ENCODE measurements at places on chromosomes 6 and 20.
A peak's percentile ranks its signal among the peaks of the same experiment; 100 is the strongest.

GRCh38 chr20:57877131-57877824 is 167.5 kb upstream of the PMEPA1 start:
- DNase-seq = no peak

DNA sequence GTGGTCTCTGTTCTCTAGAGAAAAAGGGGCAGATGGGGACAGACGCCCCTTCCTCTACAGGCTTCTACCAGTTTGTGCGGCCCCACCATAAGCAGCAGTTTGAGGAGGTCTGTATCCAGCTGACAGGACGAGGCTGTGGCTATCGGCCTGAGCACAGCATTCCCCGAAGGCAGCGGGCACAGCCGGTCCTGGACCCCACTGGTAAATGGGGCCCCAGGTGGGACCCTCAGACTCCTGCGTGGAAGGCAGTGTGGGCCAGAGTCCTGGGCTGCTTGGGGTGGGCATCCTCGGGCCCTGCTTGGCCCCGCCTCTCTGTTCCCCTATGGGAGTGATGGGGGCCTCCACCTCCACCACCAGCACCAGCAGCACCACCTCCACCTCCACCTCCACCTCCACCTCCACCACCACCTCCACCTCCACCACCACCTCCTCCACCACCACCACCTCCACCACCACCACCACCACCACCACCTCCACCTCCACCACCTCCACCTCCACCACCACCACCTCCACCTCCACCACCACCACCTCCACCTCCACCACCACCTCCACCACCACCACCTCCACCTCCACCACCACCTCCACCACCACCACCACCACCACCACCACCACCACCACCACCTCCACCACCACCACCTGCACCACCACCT is 3.2 kb upstream of the TNFRSF6B start:
- no peak for DNase-seq

DNA sequence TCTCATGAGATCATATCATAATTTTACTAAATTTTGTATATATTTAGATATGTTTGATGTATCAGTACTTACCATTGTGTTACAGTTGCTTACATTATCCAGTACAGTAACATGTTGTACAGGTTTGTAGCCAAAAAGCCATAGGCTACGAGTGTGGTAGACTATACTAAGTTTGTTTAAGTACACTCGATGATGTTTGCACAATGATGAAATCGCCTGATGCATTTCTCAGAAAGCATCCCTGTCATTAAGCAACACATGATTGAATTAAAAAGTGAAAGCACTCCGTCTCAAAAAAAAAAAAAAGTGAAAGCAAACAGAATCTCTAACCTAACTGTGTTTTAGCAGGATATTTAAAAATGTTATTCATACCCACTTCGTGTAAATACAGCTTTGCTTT is 104.9 kb upstream of the TFAP2D start:
- no peak for DNase-seq

DNA sequence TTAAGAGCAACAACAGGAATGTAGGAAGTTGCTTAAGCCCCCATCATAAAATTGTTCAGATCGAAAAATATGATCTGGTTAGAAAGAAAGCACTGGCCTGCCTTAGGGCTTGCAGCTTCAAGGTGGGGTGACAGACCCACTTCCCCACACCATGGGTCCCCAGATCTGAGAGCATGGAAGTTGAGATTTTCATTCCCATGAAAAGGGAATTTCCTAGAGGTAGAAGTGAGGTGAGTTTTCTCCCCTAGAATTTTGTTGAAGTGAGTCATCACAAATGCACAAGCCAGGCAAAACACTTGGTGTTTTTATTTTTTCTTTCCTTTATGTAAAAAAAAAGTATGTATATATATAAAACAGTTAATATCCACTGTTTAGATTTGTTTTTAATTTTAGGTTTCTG is 213.6 kb upstream of the SUPT3H start:
- DNase-seq = no peak

GRCh38 chr6:27096834-27097511 is 150.5 kb upstream of the PRSS16 start:
- peak; percentile 31 for DNase-seq

DNA sequence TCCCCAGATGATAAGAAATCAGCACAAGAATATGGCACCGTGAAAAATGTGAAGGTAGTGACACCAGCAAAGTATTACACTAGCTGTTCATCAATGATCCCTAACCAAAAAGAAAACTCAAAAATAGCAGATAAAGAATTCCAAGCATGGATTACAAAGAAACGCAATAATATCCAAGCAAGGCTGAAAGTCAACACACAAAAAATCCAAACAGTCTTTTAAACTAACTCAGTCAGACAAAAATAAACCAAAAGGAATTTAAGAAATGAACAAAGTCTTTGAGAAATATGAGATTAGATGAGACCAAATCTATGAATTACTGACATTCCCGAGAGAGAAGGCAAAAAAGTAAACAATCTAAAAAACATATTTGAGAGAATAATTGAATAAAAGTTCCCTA is 976.1 kb upstream of the MAP3K7 start:
- no peak for DNase-seq

GRCh38 chr20:50913690-50914375 is 17.4 kb downstream of the ADNP start:
- no peak for DNase-seq

- DNase-seq = no peak
Measured at GRCh38 chr20:62516338-62516737, 40.5 kb upstream of the GATA5 start.

DNA sequence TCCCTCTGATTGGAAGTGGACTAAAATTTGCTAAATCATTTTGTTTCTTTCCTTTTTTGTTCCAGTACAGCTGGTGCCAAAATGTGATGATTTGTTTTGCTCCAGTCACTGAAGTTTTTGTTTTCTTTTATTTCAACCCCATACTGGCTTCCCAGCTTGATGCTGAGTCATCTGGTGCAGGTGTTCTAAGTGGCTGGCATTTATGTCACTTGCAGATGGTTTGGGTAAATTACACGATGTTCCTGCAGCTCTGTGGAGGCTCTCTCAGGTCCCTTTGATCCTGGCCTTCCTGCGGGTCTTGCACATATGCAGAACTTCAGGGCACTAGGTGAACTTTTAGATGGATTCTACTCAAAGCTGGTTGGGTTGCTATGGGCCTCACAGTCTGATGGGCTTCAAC is 577.7 kb downstream of the HAO1 start:
- DNase-seq = no peak

DNA sequence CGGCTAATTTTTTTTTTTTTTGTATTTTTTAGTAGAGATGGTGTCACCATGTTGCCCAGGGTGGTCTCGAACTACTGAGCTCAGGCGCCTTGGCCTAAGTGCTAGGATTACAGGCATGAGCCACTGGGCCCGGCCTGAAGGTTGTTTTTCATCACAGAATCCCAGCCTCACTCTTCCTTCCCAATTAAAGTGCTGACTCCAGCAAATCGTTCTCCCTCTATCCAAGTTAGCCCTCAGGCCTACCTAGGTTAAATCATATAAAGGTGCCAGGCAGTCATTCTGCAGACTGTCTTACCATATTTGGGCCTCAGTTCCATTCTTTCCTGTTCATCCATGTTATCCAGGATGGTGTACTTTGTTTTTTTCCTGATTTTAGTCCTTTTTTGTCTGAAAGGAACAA is 56.4 kb downstream of the ALDH5A1 start:
- no peak for DNase-seq

DNA sequence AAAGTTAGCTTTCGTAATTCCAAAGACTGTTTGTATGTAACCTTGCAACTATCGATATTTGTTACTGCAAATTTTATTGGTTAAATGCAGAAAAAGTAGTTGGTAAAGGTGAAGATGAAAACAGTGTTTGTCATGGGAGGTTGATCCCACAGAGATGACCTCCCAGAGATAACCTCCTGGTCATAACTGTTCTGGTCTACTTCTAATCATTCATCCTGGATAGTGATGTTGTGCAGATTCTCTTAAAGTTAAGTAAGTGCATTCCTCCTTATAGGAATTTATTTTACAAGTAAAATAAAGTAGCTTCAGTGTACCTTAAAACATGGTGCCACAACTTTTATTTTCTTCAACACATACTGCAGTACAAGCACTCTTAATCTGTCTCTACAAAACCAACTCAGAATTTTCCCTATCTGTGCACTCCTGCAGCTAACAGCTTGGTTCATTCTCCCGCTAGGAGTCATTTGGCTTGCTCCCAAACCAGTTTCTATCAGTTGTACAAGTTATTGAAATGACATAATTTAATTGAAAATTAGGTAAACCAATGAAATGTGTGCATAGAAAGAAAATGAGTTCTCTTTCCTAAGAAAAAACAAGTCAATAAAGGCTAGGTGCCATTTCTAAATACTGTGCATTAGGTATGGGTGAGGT is 19.2 kb downstream of the METTL24 start:
- DNase-seq = no peak

GRCh38 chr6:16414205-16414604 is 175.8 kb downstream of the GMPR start:
- DNase-seq = no peak

- DNase-seq = no peak
Measured at GRCh38 chr20:20063941-20064702, 11.8 kb downstream of the CFAP61 start.

- no peak for DNase-seq
Measured at GRCh38 chr6:112911959-112912358, 564.8 kb downstream of the RFPL4B start.

DNA sequence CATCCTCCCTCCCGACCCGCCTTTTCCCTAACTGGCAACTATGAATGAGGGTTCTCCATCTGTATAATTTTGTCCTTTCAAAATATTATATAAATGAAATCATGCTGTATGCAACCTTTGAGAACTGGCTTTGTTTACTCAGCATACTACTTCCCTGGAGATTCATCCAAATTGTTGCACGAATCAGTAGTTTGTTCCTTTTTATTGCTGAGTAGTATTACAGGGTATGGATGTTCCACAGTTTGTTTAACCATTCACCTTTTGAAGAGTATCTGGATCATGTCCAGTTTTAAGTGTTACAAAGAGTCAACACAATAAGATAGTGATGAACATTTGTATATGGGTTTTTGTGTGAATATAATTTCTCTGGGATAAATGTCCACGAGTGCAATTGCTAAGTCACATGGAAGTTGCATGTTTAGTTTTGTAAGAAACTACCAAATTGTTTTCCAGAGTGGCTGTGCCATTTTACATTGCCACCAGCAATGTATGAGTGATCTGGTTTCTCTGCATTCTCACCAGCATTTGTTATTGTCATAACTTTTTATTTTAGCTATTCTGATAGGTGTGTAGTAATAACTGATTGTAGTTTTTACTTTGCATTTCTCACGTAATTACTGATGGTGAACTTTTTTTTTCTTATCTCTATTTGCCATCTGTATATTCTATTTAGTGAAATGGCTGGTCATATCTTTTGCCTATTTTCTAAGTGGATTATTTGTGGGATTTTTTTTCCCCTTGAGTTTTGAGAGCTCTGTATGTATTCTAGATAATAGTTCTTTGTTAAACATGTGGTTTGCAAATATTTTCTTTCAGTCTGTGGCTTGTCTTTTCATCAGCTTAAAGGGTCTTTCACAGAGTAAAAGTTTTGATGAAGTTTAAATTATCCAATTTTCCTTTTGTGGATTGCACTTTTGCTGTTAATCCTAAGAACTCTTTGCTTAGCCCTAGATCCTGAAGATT is 14.4 kb upstream of the RNF24 start:
- DNase-seq = no peak

DNA sequence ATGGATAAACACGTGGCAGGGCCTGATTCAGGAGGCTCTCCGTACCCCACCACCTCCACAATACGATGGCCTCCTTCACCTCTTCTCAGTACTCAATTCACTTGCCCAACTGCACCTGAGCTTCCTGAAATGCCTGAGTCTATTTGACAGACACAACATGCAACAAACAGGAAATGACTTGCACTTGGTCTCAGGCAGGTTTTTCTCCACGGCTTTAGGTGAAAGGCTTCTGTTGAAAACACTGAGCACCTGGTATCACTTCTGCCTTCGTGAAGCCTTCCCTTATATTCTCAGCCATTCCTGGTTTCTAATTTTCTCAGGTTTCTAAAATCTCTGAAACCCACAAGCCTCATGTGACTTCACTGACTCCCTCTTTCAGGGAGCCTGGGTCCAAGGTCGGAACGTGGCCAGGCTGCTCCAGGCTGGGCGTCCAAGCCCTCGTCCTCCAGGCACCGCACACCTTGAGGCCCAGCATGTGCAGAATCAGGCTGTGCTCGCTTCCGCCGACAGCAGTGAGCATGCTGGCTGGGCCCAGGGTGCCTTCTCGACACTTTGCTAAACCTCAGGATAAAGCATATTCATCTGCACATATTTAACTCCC is 34.7 kb downstream of the TAF4 start:
- DNase-seq = peak; percentile 8

DNA sequence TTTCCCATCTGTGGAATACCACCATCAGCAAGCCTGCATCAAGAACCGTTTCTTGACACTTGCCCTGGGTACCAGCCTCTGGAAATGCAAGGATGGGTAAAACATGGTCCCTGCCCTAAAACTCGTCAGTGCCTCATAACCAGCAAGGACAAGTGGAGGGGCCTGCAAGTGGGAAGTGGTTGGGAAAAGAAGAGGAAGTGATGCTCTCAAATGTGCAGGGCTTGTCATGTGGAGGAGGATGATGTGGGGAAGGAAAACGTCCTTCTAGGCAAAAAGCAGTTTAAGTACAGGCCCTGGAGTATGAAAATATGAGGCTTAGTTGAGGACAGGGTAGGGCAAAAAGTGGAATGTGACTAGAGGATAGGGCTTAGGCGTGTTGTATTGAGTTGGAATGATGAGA is 19.0 kb downstream of the RREB1 start:
- DNase-seq = no peak

GRCh38 chr6:135318738-135319469 is 137.8 kb downstream of the MYB start:
- DNase-seq = no peak

- no peak for DNase-seq
Measured at GRCh38 chr6:165628955-165629354, 34.1 kb downstream of the PDE10A start.

GRCh38 chr6:84709121-84709520 is 55.3 kb downstream of the TBX18 start:
- DNase-seq = no peak

DNA sequence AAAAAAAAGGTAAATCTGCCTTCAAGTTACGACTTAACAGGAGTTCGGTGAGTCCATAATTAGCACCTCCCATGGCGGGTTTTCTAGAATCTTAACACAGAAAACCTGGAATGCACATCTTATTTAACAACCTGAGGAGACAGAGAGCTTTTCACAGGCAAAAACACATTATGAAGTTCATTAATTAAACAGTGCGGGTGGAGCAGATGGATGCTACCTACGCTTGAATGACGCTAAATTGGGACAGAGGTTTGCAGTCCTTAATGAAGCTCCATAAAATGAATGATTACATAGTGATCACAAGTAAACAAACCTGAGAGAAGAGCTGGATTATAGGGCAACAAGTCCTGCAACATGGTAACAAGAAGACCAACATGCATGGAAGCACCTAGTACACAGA is 81.0 kb downstream of the INSM1 start:
- no peak for DNase-seq

- DNase-seq = no peak
Measured at GRCh38 chr6:55778705-55779104, 96.7 kb downstream of the BMP5 start.

DNA sequence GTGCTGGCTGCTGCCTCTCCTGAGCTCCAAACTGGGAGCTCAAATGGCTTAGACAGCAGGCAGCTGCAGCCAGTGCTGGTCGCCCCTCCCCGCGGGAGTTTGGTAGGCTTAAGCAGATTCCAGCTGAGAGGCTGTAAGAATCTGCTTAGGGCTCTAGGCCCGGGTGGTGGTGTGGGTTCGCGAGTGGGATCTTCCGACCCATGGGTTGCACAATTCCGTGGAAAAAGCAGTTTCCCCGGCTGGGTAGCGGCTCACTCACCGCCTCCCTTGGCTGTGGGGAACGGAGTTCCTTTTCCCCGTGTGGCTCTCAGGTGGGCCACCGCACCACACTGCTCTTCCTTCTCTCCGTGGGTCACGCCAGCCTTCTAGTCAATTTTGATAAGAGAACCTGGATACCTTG is 232.5 kb downstream of the PKHD1 start:
- no peak for DNase-seq

Data from stimulated activated CD4-positive, alpha-beta T cell treated with anti-CD3 and anti-CD28 coated beads, Interleukin-12 subunit alpha, Interleukin-12 subunit beta, amount 100 ng/mL, for 4 hours (primary cell).